ENCODE measurements at places on chromosomes 5 and 9.

DNA sequence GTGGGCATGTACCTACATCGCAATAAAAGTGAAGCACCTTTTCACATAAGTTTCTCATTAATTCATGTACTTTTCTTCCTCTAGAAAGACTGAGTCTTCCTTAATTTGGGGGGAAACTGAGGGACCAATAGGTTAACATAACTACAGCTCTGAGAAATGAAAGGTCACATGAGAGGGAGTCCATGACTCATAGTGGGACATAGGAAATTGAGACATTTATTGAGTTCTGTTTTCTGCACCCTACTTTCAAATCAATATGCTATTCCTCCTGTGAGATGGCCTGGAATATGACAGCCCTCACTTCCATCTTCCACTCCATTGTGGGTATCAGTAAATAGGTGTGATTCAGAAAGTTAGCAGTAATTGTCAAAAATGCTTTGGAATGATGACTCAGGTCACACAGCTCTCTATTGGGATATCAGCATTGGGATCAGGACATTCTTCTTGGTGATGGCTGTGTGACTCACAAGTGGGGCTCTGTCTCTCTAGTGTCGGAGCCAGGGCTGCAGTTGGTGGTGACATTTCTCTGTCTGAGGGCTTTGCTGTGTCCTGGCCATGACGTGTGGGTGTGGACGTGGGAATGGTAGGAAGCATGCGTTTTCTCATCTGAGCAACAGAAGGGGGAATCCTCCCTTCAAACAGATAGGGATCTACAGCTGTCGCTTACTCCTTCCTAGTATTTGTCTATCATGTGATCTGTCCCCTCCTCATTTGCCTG, 125.0 kb downstream of the TRIO start:
- no peak for DNase-seq

GRCh38 chr5:68849103-68849502, 244.7 kb upstream of the SLC30A5 start:
- no peak for DNase-seq

- no peak for DNase-seq
Measured at GRCh38 chr9:16369427-16369826, 501.0 kb downstream of the BNC2 start.

DNA sequence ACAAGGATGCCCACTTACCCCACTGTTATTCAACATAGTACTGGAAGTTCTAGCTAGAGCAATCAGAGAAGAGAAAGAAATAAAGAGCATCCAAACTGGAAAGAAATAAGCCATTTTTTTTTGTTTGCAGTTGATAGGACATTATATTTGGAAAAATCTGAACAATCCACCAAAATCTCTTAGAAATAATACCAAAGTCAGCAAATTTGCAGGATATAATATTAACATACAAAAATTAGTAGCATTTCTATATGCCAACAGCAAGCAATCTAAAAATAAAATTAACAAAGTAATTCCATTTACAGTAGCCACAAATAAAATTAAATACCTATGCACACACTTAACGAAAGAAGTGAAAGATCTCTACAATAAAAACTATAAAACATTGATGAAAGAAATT, 599.3 kb downstream of the CDH9 start:
- no peak for DNase-seq

GRCh38 chr9:77085416-77085815, 66.0 kb downstream of the FOXB2 start:
- DNase-seq = no peak

GRCh38 chr9:29069376-29069775, 1496.1 kb upstream of the C9orf72 start:
- no peak for DNase-seq

- DNase-seq = no peak
Measured at GRCh38 chr9:78400496-78400895, 103.6 kb downstream of the PSAT1 start.

All from GM06990 (cell line).